Stimulated activated CD8-positive, alpha-beta memory T cell treated with anti-CD3 and anti-CD28 coated beads, Interleukin-4, amount 100 ng/mL, for 1 hour (primary cell): ENCODE measurements at places on chromosomes 12 and 14.

GRCh38 chr14:98167705-98168104 lies 1104.3 kb downstream of the BCL11B start:
- no peak for DNase-seq

- DNase-seq = no peak
Measured at GRCh38 chr12:127107744-127108143, 1159.2 kb upstream of the TMEM132C start.

DNA sequence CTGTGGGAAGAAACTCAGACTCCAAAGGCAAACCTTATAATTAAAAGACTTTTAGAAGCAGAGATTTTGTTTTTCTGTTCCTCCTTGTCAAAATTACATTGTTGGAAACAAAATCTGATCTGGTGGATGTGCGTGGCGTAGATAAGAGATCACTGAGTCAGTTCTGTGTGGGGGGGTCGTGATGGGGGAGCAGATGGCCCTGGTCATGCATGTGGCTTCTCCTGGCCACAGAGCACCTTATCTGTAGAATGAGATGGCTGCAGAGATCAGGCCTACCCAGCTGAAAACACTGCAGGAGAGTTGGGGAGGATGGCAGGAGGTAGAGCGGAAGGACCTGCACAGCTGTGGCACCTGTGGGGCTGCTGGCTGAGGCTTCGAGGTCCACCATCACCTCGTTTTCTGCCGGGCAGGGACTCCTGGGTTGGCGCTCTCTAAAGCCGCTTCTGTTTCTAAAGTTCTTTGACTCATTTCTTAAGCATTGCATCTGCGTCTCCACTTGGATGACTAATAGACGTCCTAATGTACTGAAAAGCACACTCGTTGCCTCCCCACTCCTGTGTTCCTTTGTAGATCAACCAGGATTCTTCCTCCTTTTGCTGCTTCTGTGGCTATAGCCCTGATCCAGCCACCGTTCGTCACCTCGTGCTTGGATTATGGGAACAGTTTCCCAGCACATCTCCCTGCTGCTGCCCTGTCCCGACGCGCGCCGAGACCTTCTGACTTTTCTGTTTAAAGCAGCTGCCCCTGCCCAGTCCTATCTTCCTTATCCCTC lies 93.4 kb downstream of the TSPAN9 start:
- DNase-seq = no peak

GRCh38 chr14:24241829-24242443 lies 487 bp downstream of the TINF2 start:
- peak; percentile 80 for DNase-seq

- DNase-seq = no peak
Measured at GRCh38 chr12:112986291-112986800, 8.0 kb downstream of the OAS2 start.

DNA sequence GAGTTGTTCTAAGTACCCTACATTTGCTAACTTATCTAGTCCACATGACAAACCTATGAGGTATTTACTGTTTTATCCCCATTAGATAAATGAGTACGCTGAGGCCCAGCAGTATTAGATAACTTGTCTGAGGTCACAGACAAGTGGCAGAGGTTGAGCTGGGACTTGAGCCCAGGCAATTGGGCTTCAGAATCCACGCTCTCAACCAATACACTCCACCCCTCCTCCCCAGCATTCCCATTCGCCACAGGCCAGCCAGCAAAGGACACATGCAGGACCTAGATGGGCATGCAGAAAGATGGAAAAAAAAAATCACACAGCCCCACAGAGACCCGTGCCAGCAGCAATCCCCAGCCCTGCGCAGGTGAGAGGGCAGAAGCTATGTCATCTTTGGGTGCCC lies 12.4 kb downstream of the HDAC7 start:
- DNase-seq = no peak

DNA sequence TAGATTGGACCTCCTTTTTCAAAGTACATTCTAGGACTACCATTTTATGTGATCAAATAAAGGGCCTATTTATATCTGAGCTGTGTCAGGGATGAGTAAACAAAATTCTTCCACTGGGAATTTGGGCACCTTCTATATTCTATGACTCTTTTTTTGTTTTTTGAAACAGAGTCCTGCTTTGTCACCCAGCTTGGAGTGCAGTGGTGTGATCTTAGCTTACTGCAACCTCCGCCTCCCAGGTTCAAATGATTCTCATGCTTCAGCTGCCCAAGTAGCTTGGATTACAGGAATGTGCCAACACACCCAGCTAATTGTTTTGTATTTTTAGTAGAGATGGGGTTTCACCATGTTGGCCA lies 64.8 kb downstream of the DRAM1 start:
- no peak for DNase-seq

GRCh38 chr12:64219145-64219544 lies 3.0 kb downstream of the KICS2 start:
- no peak for DNase-seq

DNA sequence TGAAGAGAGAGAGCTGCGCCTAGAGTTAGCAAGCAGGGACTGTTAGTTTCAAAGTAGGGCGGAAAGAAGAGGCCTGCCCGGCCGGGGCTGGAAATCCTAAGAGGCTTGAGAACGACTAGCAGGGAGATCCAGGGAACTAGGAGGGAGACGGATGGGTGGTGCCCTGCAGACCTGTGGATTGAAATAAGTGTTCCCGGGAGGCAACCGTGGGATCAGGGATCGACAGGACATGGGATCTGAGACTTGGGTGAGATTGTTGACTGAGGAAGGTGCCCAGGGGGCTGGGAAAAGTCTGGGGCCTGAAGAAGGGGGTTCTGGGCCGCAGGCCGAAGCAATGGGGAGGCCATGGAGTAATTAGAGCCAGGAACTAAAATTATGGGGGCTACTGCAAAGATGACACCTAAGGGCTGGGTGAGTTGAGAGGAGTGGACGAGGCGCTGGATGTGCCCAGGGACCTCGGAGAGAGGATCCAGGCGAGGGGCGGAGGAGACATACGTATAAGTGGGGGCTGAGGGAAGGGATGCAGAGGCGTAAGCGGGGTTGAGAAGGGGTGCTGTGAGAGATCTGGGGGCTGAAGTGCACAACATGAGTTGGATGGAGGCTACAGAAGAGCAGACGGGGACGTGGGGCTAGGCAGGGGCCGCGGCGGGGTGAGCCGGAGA lies 635 bp downstream of the LTA4H start:
- DNase-seq = no peak

- no peak for DNase-seq
Measured at GRCh38 chr14:99132821-99133635, 139.0 kb downstream of the BCL11B start.
